ENCODE measurements at places on chromosomes 7 and 10.

DNA sequence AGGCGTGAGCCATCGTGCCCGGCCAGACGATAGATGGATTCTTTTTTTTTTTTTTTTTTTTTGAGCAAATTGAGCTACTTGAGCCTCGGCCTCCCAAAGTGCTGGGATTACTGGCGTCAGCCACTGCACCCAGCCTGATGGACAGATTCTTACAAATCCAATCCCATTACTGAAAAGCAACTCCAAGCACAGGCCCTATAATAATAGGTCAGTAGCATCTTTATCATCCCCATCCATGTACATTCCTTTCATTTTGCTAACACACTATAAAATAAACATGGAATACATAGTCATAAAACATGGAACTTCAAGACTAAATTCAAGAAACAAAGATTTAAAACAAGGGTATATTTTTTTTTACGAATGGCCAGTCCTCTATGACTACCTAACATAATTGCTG, 16.0 kb upstream of the RSBN1L start:
- no peak for DNase-seq

GRCh38 chr7:74051629-74052410, 23.8 kb downstream of the ELN start:
- no peak for DNase-seq

GRCh38 chr7:43038254-43038653, 74.2 kb upstream of the HECW1 start:
- no peak for DNase-seq

- no peak for DNase-seq
Observed at GRCh38 chr10:62037166-62037831, 135.8 kb downstream of the ARID5B start.

DNA sequence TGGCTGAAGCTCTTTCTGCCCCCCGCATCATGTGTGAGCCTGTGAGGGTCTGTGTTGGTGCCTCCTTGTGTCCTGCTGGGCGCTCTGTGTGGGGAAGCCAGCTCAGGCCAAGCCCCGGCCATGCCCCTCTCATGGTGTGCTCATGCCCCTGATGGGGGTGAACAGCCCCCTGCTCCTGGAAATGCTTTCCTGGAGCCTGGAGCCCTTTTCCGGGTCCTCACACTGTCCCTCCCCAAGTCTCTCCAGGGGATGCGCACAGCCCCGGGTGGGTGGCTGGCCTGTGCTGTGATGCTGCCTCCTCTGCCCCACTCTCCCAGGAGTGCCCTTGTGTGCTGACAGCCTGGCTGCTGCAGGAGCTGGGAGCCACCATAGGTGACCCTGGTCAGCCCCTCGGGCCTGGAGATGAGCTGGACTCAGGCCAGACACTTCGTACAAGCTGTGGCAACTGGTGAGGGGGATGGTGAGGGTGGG, 20.8 kb upstream of the ZNF862 start:
- no peak for DNase-seq

- no peak for DNase-seq
Observed at GRCh38 chr10:34237898-34238455, 577.1 kb downstream of the PARD3 start.

DNA sequence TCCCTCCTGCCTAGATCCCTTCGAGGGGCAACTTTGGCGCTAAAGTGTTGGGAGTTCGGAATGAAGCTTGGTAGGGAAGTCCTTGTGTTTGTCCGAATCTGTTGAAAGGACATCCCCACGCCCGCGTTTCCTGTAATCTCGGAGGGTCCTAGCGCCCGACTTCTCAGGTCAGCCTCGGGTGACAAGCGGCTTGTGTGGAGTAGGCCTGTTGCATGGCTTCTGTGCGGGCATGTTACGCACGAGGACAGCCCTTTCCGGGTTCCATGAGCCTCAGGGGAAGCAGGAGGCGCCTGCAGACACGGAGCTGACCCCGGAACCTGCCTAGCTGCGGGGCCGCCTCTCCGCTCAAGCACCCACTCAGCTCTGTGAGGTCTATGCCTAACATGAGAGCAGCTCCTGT, 28.4 kb upstream of the AP5Z1 start:
- no peak for DNase-seq

DNA sequence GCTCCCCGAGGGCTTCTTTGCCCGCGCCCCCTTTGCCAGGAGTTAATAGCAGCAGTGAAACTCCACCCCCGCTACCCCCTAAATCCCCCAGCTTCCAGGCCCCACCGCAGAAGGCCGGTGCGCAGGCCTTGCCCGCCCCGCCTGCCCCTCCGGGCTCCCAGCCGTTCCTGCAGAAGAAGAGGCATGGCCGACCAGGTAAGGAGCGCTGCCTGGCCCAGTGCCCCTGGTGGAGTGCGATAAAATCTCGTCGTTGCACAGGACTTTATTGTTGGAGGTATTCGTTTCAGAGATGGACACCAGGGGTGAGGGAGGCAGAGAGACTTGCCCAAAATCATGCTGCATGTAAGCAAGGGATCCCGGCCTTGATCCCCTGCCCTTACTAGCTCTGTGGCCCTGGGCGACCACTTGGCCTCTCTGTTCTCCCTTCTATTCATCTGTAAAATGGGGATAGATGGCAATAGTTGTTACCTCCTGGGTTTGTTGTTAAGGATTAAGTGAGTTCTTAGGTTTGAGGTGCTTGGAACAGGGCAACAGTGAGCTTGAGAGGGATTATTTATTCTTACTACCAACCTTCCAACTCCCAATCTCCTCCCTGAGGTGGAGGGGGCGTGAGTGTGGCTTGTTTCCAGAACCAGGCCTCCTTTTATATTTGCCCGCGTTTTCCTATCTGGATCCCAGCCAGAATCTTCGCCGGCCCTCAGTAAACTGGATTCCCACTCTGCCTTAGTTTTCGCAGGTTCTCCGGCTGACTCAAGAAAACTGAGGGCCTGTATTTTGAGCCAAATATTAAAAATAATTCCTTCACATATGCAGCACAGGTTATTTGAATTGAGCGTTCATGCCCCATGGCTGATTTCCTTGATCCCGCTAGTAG, 78.3 kb downstream of the WIPF3 start:
- no peak for DNase-seq

DNA sequence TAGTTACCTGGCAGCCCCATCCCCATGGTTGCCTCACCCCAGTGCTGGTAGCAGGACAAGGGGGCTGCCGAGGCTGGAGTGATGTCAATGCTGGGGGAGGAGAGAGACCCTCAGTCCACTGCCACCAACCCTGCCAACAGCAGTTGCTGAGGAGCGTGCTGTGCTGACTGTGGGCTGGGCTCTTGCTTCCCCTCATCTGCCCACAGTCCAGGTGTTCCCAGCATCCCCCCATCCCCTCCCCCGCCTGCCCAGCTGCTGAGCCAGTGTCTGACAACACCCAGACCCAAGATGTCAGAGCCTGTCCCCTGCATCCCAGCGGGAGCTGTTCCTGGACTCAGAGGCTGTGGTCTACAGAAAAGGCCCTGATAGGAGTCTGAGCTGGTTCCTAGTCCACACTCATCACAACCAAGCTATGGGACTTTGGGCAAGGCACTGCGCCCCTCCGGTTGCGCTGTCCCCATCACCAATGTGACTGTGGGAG, 14.6 kb upstream of the PSAP start:
- DNase-seq, result no peak

DNA sequence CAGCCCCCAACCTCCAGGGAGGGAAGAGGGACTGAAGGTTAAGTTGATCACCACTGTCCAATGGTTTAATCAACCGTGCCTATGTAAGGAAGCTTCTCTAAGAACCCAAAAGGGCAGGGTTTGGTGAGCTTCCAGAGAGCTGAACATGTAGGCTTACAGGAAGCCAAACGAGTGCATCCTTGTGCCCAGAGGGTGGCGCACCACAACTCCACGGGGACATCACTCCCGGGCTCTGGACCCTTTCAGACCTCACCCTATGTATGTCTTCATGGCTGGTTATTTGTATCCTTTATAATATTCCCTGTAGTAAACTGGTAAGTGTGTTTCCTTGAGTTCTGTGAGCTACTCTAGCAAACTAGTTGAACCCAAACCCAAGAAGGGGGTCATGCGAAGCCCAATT, 11.5 kb upstream of the NFKB2 start:
- no peak for DNase-seq

- DNase-seq, result no peak
Observed at GRCh38 chr7:156947120-156947843, 2.2 kb upstream of the NOM1 start.

DNA sequence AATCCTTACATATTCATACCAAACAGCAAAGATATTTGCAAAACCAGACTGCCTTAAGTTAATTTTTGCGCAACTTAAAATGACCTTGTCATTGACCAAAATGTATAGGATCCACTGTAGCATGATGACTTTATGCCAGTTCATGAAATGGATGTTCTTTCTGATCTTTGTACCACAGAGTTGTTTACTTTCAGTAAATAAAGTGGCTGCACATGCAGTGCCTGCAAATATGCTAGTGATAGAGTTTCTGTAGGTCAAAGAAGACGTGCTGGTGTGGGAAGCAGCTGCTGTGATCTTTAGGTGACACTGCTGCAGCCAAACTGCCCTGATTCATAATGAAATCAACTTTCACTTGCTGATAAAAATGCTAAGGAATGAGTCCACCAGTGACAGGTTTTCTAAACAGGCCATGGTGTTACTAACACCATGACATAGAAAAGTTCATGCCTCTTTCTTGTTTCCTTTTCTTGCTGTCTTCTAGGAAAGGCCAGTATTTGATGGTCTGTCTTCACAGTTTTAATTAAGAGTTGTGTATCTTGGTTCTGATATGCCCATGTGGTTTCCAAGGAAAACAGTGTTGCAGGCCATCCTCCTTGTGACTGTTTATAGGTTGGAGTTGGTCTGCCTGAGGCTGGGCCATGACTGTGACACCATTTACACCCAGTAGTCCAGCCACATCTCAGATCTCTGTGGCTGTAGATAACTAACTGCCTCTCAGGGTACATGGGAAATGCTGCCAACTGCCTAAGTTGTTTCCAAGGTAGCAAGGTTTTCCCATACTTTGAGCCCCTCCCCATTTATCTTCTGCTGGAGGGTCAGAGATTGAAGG, 62.5 kb downstream of the INSYN2A start:
- no peak for DNase-seq

- DNase-seq, result no peak
Observed at GRCh38 chr10:66591865-66592264, 334.0 kb upstream of the LRRTM3 start.

- no peak for DNase-seq
Observed at GRCh38 chr7:152072421-152072820, 46.9 kb downstream of the GALNT11 start.

DNA sequence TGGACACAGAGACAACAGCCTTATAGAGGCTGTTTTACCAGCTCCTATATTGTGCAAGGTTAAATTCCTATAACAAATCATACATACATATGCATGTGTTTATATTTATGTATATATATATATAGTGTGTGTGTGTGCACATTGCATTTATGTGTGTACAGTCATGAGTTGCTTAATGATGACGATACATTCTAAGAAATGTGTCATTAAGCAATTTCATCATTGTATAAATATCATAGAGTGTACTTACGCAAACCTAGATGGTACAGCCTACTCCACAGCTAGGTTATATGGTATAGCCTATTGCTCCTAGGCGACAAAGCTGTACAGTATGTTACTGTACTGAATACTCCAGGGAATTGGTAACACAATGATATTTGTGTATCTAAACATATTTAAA, 30.1 kb upstream of the TNKS2 start:
- no peak for DNase-seq

DNA sequence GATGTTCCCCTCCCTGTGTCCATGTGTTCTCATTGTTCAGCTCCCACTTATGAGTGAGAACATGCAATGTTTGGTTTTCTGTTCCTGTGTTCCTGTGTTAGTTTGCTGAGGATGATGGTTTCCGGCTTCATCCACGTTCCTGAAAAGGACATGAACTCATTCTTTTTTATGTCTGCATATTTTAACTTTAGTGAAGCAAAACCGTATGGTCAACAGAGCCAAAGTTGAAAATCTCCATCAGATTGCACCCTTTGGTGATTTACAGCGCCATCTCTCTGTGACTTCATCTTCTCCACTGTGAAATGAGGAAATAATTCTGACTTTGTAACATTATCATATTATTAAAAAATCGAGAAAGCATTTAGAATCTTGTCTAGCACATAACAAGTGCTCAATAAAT, 132.3 kb upstream of the PLXDC2 start:
- DNase-seq, result no peak

- DNase-seq, result no peak
Observed at GRCh38 chr7:44072364-44073231, 7.2 kb upstream of the PGAM2 start.

GRCh38 chr10:3412071-3412582, 239.5 kb upstream of the PITRM1 start:
- DNase-seq, result no peak

DNA sequence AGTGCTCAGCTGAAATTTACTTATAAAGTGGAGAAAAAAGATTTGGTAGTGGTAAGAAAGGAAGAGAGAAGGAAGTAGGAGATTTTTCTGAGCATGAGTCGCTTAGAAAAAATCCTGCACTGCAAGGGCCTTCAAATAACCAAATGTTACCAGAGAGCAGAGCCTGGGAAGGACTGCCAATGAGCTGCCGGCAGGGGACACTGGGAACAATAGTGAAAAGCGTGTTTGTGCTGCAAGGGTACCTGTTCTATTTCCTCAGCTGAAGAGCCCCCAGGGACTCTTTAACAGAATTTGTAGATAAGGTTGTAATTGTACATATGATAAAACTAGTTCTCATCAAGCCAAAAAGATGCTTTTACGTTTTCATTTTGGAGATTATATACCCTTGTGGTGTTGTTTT, 696.3 kb upstream of the C7orf33 start:
- no peak for DNase-seq

- no peak for DNase-seq
Observed at GRCh38 chr10:11093771-11094736, 76.4 kb downstream of the CELF2 start.

DNA sequence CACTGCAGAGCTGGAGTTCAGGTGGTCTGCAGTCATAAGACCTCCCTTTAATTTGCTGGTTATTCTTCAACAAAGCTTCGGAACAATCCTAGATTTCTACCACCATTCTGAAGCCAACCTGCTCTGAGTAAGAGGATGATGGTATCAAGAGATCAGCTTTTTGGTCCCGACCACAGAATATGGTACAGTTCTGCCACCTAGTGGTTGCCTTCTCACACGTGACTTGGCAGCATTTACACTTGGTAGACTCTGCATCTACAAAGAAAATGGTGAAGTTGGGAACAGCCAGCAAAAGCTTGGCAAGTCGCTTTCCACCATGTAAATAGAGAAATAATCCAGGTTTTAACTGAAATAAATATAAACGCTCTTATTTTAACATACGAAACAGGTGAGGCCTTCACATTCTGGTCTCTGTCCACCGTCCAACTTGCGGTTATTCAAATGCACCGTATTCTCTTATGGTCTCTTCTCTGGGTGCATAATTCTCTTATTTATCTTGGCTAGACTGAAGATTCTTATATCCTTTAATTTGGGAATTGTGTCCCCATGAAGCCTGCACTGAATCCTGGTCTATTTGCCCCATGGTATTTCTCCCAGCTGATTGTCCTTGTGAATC, 173.9 kb upstream of the GRM3 start:
- peak; percentile 5 for DNase-seq

- no peak for DNase-seq
Observed at GRCh38 chr10:118635674-118636402, 40.4 kb upstream of the PRLHR start.

DNA sequence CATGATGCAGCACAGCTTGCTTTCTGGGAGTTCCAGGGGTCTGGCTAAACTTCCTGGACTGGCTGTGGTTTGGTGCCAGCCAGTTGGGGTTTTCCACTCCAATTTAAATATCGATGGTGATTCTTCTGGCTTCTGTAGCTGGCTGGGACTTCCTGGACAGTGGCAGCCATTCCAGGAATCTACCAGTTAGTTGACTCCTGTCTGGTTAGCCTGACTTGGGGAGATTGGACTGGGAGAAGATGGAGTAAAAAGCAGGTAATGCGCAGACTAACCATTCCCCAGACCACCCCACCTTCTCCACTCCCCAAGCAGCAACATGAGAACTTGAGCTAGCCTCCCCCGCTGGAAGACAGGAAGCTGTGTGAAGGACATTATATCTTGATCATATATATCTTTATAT, 6.3 kb upstream of the PIP4K2A start:
- no peak for DNase-seq
